ENCODE measurements at places on chromosomes 16 and 17. TPM values are rescaled to one million over a fixed set of nuclear protein-coding genes. Genes with fewer than 3 reads are reported as not detected.

The CA10 gene
- total RNA-seq, result not detected

The NGFR gene
- 0.07 TPM for total RNA-seq

The TBC1D3I gene
- 0.72 TPM for total RNA-seq

The KRTAP4-6 gene
- not detected for total RNA-seq

The RASL10B gene
- 0.15 TPM for total RNA-seq

The CEP95 gene
- total RNA-seq, result 48.1 TPM

The SHCBP1 gene
- 42.0 TPM for total RNA-seq

The TP53TG3F gene
- total RNA-seq, result not detected

The HOXB1 gene
- not detected for total RNA-seq

The SLC12A3 gene
- total RNA-seq, result not detected

The GAS7 gene
- total RNA-seq, result 0.44 TPM

The SDR42E2 gene
- total RNA-seq, result not detected

The HYDIN gene
- total RNA-seq, result not detected

The P2RX5 gene
- total RNA-seq, result 39.4 TPM

The FTO gene
- 44.3 TPM for total RNA-seq

The CEP295NL gene
- not detected for total RNA-seq

The TBC1D3G gene
- total RNA-seq, result not detected

The OMG gene
- total RNA-seq, result 0.44 TPM

The TEKT5 gene
- not detected for total RNA-seq

The SPATA22 gene
- total RNA-seq, result 0.89 TPM

The C16orf96 gene
- total RNA-seq, result 0.22 TPM

The TBC1D3C gene
- total RNA-seq, result not detected

The NRN1L gene
- 2.5 TPM for total RNA-seq

The KRTAP2-3 gene
- total RNA-seq, result not detected

The DNAAF1 gene
- total RNA-seq, result not detected

The NUDT16L1 gene
- total RNA-seq, result 32.3 TPM

The HAP1 gene
- total RNA-seq, result 0.25 TPM

The TPSD1 gene
- total RNA-seq, result not detected

The EXOC3L1 gene
- total RNA-seq, result not detected

The ADAM11 gene
- total RNA-seq, result 0.35 TPM

The MRTFB gene
- total RNA-seq, result 17.7 TPM

The RPGRIP1L gene
- total RNA-seq, result 4.8 TPM

The CACNG1 gene
- not detected for total RNA-seq

The PRR35 gene
- total RNA-seq, result not detected

The PRAC1 gene
- not detected for total RNA-seq

The ZG16 gene
- not detected for total RNA-seq

The MPP2 gene
- 0.69 TPM for total RNA-seq

The LRRC36 gene
- total RNA-seq, result not detected

The GFAP gene
- not detected for total RNA-seq

The ABCA9 gene
- 0.08 TPM for total RNA-seq

The CDRT4 gene
- total RNA-seq, result 1.5 TPM
